ENCODE measurements at places on chromosomes 5 and 9. TPM values are rescaled to one million over a fixed set of nuclear protein-coding genes. Genes with fewer than 3 reads are reported as not detected.

The PCDHB8 gene
- 1.7 TPM for total RNA-seq

The PCDHA1 gene
- total RNA-seq = not detected

The ARHGEF28 gene
- 2.9 TPM for total RNA-seq

The ANKRD33B gene
- 4.7 TPM for total RNA-seq

Measured in right atrium auricular region (tissue), 2 donors.